ENCODE measurements at places on chromosomes 13 and 19. TPM values are rescaled to one million over a fixed set of nuclear protein-coding genes. Genes with fewer than 3 reads are reported as not detected.

GRCh38 chr13:44927968-44928367, 61.3 kb downstream of the NUFIP1 start:
- no peaks in the 10 kb centered on the region for H3K4me1 ChIP-seq
- H3K4me3 ChIP-seq = no peak overlapping the region
- no peaks in the 10 kb centered on the region for H3K27me3 ChIP-seq
- H3K36me3 ChIP-seq = no peaks in the 10 kb centered on the region

Gene PRR36
- polyA plus RNA-seq = 0.22 TPM

DNA sequence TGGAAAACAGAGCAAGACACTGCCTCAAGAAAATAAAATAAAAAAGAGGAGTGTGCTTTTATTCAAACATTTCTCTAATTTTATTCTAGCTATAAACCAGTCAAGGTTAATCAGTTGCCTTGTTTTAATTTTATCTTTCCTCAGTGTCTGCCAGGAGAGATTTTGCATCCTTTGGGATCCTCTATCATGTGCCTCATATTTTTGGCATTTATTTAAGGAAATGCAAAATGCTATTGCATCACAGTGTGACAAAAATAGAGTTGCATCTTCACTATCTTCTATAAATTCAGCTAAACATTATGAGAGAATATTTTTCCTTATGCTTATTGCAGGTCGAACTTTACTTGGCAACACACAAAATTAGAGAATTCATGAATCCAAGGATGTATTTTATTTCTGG, 639.0 kb upstream of the KLF12 start:
- DNase-seq = no peak
- H3K36me3 ChIP-seq = no peaks in the 10 kb centered on the region
- no peaks in the 10 kb centered on the region for H3K4me1 ChIP-seq
- H3K27me3 ChIP-seq = no peaks in the 10 kb centered on the region

DNA sequence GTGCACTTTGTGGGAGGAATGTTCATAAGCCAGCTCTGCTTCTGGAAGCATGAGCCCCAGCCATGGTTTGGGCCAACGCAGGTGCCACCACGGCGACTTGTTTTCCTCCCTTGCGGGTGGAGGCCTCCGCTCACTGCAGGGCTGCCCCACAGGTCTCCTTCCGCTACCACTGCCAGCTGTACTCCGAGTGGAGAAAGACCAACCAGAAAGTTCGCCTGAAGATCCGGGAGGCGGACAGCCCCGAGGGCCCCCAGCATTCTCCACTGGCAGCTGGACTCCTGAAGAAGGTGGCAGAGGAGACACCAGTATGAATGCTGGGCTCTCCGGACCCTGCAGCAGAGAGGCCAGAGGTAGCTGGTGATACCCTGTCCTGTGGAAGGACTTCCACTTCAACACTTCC, 6.5 kb upstream of the HNRNPM start:
- no peak for DNase-seq
- no peak overlapping the region for H3K4me3 ChIP-seq
- H3K27me3 ChIP-seq = no peaks in the 10 kb centered on the region
- H3K27ac ChIP-seq = no peak overlapping the region
- H3K4me1 ChIP-seq = no peaks in the 10 kb centered on the region

GRCh38 chr19:12885749-12886650, 1.0 kb downstream of the KLF1 start:
- peaks cover 17% of the 10 kb centered on the region for H3K4me1 ChIP-seq
- H3K27me3 ChIP-seq = peaks cover 56% of the 10 kb centered on the region
- H3K36me3 ChIP-seq = no peaks in the 10 kb centered on the region
- H3K4me3 ChIP-seq = peak overlapping the region; percentile 54
- no peak for DNase-seq

DNA sequence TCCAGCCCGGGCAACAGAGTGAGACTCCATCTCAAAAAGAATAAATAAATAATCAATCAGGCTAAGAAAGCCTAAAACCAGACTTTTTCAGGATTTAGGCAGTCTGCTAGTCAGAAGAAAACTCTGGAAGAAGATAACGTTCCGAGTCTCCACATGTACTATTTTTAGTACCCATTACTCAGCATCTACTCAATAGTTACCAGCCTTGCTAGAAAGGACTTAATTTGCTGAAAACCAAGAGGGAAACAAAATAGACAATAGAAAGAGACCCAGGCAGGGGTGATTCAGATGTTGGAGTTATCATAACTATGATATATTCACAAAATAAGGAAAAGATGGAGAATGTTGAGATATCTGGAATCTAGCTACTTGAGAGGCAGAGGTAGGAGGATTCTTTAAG, 3.6 kb upstream of the LIN7B start:
- H3K4me1 ChIP-seq = peaks cover 3% of the 10 kb centered on the region
- no peak for DNase-seq
- H3K36me3 ChIP-seq = peaks cover 12% of the 10 kb centered on the region
- H3K4me3 ChIP-seq = no peak overlapping the region
- H3K27ac ChIP-seq = no peak overlapping the region

- H3K36me3 ChIP-seq = peaks cover 7% of the 10 kb centered on the region
- H3K4me3 ChIP-seq = no peak overlapping the region
- DNase-seq = peak; percentile 55
- peaks cover 5% of the 10 kb centered on the region for H3K4me1 ChIP-seq
- H3K27me3 ChIP-seq = no peaks in the 10 kb centered on the region
Observed at GRCh38 chr19:2054763-2055162, 3.7 kb upstream of the MKNK2 start.

DNA sequence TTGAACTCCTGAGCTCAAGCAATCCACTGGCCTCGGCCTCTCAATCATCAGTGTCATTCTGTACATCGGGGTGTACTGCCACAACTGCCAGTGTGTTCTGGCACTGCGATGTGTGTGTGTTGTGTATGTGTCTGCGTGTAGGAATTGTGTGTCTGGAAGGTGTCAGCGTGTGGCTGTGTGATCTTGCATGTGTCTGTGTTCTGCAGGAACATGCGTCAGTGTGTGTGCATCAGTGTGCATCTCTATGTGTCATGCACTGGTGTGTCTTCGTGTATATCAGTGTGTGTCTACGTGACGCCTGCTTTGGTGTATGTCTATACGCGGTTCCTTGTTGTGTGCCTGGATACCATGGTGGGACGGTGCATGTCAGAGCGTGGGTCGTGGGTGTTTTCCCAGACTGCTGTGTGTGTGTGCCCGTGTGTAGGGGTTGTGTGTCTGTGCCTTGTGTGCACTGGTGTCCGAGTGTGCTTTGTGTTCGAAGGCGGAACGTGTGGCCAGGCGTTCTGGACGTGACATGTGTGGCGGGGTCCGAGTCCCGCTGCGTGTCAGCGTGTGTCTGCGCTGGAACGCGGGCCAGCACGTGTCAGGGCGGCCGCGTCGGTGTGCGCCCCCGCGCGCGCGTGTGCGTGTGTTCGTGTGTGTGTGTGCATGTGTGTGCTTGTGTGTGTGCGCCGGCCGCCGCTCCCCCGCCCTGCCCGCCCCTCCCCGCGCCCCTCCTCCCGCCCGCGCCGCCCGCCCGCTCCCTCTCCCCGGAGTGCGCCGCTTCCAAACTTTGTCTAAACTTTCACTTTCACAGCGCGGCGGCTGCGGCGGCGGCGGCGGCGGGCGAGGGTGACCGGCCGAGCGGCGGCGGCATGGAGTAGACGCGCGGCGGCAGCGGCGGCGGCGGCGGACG, at the start of gene NFIX:
NFIX (plus strand) TSS at position 775 of the 895 bp plus-strand sequence. CDS start 363 bp downstream, outside the sequence.
- H3K36me3 ChIP-seq = no peaks in the 10 kb centered on the region
- peak within 1 kb of the TSS; percentile 22 for H3K27ac ChIP-seq
- H3K27me3 ChIP-seq = no peaks in the 10 kb centered on the region
- peak within 1 kb of the TSS; percentile 60 for H3K4me3 ChIP-seq
- H3K4me1 ChIP-seq = no peaks in the 10 kb centered on the region
